ENCODE measurements at places on chromosomes 7 and 10.

DNA sequence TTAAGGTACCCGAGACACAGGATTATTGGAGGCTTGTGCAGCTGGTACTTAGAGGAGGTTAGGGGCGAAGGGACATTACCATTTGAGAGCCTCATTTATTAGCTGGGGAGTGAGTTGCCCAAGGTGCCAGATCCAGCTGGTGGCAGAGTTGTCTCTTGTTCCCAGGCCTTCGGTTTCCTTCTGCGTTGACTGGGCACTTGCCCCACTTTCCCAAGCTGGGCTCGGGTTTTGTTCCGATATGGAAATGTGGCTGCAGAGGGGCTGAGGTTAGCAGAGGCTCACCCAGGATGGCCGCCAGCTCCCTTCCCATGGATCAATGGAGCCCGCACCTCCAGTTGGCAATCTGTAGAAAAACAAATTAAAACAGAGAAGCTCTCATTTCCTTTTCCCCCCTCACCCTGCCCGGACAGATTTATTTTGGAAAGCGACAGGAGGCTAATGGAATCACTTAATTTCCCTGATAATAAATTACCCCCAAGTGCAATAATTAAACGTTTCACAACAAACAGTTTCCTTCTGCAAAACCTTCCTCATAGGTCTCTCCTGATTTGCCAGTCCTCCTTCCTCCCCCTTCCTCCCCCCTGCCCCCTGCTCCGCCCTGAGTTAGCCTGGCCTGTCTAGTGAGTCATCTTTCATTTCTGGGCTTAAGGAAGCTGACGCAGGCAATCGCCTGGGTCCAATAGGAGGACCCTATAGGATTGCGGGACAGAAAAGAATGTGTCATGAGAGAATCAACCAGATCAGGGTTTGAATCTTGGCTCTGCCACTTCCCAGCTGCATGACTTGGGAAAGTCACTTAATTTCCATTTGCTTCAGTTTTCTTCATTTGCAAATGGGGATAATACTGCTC, 51.7 kb downstream of the ADRA2A start:
- peak; percentile 51 for DNase-seq

- DNase-seq = no peak
Observed at GRCh38 chr10:117360016-117360415, 15.2 kb downstream of the PDZD8 start.

DNA sequence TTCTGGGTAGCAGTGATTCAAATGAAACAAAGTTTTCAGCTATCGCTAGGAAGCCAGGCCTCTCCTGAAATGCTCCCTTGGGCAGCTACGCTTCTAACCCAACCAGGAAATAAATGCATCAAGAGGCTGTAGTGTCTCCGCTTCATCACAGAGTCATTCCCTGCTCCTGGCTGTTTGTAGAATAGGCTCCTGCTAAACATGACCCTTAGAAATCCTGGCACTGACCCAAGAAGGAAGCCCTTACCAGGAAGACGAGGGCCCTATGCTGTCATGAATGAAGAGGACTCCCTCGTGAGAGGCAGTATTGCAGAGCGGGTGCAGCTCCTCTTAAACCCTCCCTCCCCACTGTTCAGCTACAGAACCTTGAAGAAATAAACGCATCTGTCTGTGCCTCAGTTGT, 48.3 kb downstream of the NOD1 start:
- DNase-seq = no peak

GRCh38 chr7:94067047-94067446, 62.9 kb upstream of the BET1 start:
- DNase-seq = no peak

DNA sequence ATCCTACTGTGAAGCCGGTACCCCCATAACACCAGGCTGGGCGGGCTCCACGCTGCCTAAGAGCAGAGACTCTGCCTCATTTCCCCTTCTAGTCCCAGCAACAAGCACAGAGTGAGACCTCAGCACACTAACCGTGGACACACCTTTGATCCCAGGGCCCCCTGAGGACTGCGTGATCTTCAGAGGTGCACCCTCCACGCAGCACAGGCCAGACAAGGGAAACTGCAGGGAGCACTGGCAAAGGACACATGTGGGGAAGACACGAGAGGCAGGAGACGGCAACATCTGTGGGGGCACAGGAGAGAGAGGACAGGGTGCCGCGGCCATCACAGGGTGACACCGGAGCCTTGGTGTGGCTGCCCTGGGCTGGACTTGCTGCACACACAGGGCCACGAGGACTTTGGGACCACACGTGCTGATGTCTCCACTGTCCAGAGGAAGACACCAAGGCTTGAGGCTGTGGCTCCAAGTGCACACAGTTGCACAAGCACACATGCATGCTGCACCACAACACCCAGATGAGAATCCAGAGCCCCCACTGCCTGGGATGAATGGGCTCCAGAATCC, 128.8 kb downstream of the PTPRN2 start:
- DNase-seq = no peak

GRCh38 chr10:96820765-96821164, 11.3 kb upstream of the LCOR start:
- DNase-seq = no peak

- DNase-seq = no peak
Observed at GRCh38 chr7:22566592-22566991, 66.6 kb upstream of the STEAP1B start.
